ENCODE measurements at places on chromosomes 1 and 21.

- no peak for ATAC-seq
Observed at GRCh38 chr1:45545019-45545493, 5.6 kb upstream of the AKR1A1 start.

GRCh38 chr1:157639800-157640199, 41.9 kb upstream of the FCRL4 start:
- no peak for ATAC-seq

DNA sequence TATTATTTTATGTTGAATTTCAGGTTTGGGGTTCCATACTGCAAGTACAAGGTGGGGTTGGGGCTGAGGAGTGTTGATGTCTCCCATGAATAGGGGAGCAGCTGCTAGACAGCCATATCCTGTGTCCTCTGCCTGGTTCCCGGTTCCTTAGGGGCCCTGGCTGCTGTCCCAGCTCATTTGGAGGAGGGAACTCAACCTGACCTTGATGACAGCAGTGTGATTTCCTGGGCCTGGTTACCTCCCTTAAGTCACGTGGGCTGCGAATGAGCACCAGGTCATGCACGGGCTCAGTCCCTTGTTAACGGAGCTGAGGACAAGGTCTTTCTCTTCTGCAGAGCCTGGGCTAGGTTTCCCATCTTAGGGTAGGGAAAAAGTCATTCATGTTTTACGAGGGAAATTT, 85.1 kb downstream of the MTR start:
- no peak for ATAC-seq

- ATAC-seq: no peak
Observed at GRCh38 chr1:44819196-44819607, 10.9 kb downstream of the BTBD19 start.

DNA sequence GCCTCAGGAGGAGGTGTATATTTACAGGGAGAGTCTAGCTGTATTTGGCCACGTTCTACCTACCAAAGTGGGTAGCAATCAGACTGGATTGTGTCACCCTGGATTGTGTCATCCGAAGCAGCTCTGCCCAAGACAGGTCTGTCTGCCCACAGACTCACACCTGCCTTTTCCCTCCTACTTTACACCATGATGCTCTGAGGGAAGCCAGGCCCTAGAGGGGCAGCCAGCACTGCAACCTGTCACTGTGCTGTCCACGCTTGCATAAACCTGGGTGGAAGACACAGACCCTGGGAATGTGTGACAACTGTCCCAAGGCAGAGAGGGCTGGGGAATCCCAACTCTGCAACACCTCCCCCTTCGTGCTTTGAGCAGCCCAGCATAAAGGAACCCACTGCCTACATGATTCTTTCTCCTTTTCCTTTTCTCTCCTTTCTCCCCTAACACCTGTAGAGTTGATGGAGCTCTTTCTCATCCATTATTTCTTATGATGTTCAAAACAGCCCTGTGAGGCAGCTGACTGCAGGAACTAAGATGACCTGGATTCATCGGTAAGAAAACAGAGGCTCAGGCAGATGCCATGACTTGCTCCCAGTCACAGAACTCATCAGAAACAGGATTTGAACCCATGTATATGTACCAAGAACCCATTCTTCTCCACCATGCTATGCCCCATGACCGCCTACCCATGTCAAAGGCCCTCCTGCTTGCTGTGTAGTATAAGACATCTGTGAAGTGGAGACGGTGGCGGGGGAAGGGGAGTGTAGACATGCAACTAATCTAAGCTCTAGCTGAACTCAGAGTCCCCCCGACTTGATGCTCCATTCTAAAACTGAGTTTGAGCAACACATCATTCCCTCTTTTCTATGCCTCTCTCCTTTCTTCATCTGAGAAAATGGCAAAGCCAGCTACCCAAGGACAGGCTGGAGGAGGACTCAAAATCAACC, 55.9 kb downstream of the ITPKB start:
- no peak for ATAC-seq

Data from motor neuron (in vitro differentiated cells).